BJ (cell line): ENCODE measurements at places on chromosomes 12 and 14. TPM values are rescaled to one million over a fixed set of nuclear protein-coding genes. Genes with fewer than 3 reads are reported as not detected.

DNA sequence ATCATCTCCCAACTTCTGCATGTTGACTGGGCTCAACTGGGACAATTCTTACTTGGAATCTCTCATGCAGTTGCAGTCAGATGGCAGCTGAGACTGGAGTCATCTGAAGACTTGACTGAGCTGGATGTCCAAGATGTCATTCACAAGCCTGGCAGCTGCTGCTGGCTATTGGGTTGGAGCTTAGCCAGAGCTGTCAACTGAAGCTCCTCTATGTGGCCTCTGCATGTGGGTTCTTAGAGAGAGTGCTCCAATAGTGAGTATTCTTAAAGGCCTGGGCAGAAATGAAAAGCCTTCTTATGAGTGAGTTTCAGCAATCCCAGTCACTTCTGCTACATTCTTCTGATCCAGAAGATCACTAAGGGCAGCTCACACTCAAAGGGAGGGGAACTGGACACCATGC, 440.9 kb downstream of the LRIG3 start:
- no peak for DNase-seq

DNA sequence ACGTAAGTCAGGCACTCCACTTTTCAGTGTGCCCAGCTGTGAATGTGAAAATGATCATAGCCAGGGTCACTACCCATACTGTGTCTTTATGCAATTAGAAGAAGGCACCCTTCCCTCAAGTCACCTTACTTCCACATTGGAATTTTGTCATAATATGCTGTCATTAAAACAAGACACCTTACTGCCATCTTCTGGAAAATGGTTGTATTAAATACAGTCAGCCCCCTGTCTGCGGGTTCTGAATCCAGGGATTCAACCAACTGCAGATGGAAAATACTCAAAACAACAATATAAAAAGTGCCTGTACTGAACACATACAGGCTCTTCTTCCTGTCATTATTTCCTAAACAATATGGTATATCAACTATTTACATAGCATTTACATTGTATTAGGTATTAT, 70.2 kb upstream of the TBX5 start:
- DNase-seq = no peak

DNA sequence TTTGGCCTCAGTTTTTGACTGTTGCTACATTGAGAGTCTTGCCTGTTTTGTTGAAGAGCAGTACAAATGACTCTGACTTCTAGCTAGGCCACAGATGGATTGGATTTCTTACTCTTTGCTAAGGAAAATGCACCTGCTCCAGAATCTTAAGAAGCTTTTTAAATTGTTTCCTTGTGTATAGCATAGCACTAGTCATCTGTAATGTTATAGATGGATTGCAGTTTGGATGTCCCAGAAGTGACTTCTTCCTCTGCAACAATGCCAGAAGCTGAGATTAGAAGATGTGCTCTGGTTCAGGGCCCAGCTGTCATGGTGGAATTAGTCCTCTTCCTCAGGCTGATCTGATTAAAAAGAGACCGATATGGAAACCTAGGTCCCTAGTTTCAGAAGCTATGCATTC, 67.9 kb downstream of the DAAM1 start:
- DNase-seq = no peak

GRCh38 chr12:17192721-17193120, 586.8 kb upstream of the LMO3 start:
- no peak for DNase-seq

GRCh38 chr14:96683562-96684289, 113.5 kb upstream of the VRK1 start:
- DNase-seq = no peak

- no peak for DNase-seq
Observed at GRCh38 chr14:100192250-100192671, 32.8 kb upstream of the DEGS2 start.

The ANKRD9 gene
- polyA plus RNA-seq = 5.5 and 9.1 TPM in 2 replicates

The NEUROD4 gene
- not detected in 2 replicates for polyA plus RNA-seq
